OCI-LY7 (cell line): ENCODE measurements at places on chromosomes 3 and 15.
A peak's percentile ranks its signal among the peaks of the same experiment; 100 is the strongest.

- DNase-seq, result no peak
These were observed 22.7 kb upstream of the IREB2 start for GRCh38 chr15:78415284-78415683.

DNA sequence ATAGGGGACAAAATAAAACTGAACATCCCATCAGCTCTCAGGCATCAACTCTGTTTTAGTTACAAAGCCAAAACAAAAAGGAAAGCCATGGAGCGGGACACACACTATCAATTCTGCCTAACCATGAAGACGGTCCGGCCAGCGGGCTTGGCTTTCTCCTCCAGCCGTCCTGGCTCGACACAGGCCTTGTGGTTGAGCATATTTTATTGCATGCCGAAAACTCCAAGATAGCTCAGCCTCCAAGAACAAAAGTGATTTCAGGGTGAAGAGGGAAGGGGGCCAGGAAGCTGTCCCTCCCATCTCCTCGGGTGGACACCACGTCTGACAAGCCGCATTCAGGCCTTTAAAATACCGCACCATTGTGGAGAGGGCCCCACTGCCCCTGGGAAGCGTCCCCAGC, 31.2 kb downstream of the WNT5A start:
- DNase-seq, result no peak

- peak; percentile 25 for DNase-seq
These were observed 19.0 kb upstream of the CSTA start for GRCh38 chr3:122305818-122306621.

DNA sequence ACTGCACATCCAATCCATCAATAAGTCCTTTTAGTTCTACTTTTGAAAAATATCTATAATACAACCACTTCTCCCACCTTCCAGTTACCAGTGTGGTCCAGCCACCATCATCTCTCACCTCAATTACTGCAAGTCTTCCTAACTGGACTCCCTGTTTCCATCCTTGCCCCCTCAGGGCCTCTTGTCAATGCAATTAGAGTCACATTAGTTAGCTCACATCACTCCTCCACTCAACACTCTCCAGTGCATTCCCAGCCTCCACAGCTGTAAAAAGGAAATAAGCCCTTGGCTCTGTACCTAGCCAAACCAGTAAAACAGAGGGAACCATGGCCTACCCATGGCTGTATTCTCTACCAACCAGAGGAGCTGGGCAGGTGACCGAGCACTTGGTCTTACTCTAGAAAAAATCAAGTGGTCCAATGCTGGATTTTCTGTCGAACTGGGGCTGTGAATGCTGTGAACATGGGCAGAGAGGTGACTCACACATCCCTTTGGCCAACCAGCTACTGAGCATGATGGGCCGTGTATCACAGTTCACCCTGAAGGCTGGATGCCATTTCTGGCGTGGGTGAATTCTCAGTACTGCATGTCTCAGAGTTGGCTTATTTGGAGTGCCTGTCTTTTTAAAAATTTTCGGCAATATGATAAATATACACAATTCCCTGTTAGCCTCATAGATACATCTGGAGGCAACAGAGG, 62.5 kb upstream of the C15orf61 start:
- no peak for DNase-seq

GRCh38 chr15:82625136-82625535, 22.0 kb downstream of the CPEB1 start:
- DNase-seq, result no peak

DNA sequence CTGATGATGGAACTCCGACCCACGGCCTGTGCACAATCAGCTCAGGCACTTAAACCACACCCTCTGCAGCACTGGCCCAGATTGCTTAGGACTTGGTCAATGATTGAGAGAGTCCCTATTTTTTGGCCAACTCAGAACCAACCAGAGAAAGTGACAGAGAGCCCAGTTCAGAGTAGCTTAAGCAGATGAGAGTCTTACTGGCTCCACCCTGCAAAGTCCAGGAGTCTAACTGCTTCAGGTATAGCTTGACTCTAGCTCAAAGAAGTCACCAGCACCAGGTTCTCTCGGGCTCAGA, 20.1 kb downstream of the SLC6A20 start:
- DNase-seq, result no peak

DNA sequence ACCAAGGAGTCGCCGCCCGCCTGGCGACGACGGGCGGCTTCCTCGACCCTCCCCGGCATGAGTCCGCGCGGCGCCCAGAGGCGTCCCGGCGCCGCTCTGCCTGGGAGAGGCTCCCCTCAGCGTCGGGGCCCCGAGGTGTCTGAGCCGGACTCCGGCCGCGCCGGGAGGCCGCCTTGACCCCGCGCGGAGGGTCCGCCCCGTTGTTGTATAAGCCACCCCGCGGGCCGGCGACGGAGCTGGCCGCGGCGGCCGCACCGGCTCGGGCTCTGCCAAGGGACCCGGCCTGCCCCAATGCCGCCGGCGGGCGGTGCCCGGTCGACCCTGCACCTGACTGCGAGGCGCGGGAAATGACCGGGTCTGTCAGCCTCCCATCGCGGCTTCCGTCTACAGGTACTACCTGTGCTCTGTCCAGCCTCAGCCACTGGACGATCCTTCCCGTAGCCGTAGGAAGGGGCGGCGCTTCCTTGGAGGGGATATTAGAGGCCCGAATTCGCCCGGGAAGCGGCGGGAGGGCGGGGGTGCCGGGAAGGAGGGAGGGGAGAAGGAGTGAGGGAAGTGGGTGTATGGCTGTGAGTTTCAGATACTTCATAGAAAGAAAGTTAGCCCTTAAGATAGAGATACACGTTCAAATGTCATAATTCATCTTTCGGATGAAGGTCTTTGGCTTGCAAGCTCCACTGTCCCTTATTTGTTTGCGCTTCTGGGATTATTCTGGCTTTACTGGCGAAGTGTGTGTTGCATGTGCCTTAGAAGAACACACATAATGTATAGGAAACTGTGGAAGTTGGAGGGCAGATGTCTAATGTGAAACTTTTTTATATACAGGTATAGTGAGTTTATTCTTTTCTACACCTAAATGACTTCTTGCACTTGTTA, 620 bp downstream of the ABHD5 start:
- DNase-seq, result peak; percentile 57
